ENCODE measurements at places on chromosomes 13 and 19.

DNA sequence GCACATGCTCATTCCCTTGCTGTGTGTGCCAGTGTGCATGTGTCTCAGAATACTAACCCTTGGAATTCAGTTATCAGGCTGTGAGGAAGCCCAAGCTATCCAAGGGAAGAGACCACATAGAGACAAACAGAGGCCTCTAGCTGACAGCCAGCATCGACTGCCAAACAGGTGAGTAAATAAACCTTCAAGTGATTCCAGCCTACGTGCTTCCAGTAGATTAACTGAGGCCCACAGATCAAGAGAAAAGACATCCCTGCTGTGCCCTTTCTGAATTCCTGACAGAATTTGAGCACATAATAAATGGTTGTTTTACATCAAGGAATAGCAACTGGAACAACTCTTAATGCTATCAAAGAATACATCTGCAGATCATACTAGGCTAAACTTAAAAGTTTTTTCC lies 17.5 kb downstream of the ZC3H13 start:
- no peak for DNase-seq

DNA sequence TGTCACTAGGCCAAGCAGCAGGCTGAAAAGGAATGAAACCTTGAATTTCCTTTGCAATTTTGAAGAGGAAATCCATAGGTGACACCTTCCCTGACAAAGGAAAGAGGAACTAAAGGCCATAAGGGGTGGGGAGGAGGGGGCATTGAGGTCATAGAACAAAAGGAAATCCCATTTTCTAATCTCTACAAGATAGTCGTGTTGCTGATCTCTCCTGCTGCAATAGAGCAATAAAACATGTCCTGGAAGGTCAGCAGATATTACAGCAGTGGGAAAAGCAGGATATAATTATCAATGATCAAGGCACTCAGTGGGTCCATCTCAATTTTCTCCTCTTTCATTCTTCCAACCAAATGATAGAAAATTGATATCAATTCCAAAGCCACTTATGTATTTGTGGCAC lies 20.3 kb upstream of the RAP2A start:
- no peak for DNase-seq

GRCh38 chr13:41199526-41199925 lies 5.2 kb upstream of the KBTBD7 start:
- DNase-seq: no peak

DNA sequence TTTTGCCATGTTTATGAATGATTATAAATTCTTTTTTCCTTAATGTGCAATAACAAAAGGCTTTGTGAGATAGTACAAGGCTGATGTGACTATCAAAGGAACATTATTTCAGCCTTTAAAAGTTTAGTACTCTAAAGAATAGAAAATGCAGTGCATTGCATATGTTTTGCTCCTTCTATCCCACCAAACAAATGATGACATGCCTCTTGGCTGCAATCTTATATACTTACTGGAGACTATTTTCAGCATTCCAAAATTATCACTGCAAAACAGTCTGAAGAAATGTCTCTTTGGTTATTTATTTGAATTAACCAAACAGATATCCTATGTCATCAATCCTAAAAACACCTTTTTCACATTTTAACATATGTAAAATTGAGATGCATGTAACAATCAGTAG lies 776.5 kb upstream of the SPRY2 start:
- DNase-seq: no peak

GRCh38 chr19:17872251-17873001 lies 681 bp downstream of the SLC5A5 start:
- no peak for DNase-seq

- no peak for DNase-seq
Measured at GRCh38 chr13:44368599-44369368, 4.8 kb upstream of the SERP2 start.

- no peak for DNase-seq
Measured at GRCh38 chr19:21082011-21082975, at the start of gene ZNF714. Gene ZNF714 (plus strand): TSS chr19:21082203. CDS start chr19:21098269, 16,066 bp downstream.

DNA sequence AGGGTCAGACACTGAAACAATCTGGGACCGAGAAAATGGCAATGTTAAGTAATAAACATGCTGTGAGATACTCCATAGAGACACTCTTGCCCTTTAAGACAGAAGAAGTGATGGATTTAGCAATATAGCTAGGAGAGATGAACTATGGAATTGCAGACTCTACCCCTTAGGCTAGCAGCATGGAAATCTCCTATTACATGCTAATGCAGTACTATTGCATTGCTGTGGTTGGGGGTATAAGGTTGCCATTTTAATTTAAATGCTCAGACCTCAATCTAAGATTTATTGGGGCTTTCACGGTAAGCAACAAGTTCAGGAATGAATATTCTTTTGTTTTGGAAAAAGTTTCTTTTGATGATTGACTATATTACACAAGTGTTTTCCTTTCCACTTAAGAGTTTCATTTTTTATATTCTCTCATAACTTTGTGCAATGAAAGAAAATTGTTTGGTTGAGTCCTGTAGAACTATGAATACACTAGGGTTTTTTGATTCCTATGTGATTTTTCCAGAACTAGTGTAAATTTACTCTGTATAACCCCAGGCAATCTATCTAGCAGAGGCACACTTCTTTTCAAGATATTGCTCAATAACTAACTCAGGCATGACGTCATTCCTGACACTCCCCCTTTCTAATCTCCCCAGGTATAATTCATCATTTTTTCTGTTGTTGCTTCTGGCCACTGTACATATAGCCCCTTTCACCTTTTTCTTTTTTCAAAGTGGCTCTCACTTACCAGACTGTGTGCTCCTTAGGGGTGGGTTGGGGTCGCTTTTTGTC lies 394.7 kb upstream of the KLF12 start:
- DNase-seq: no peak

GRCh38 chr19:45793178-45793564 lies 526 bp upstream of the DMWD start:
- no peak for DNase-seq

DNA sequence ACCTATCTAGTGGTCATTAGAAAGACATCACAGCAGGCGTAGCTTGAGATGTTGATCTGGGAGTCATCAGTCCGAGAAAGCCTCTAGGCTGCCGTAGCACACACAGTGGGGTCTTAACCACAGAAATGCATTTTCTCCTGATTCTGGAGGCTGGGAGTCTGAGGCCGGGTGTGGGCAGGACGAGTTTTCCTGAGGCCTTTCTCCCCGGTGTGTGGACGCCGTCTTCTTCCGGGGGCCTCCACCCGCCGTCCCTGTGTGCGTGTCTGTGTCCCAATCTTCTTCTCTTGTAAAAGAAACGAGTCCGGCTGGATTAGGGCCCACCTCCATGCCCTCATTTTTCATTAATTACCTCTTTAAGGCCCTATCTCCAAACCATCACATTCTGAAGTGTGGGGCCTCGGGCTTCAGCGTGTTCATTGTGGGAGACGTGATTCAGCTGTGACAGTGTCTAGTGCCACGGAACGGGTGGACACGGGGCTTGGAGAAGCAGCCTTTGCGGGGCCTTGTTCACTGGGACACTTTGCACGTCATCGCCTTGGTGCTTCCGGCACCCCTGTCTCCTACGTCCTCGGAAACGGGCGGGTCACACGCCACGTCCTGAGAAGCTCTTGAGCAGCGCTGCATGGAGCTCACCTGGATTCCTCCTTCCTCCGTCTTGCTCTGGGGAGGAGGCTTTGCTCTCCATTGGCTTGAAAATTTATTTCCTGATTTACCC lies 208.9 kb upstream of the SOX1 start:
- DNase-seq: no peak

GRCh38 chr13:38590796-38591507 lies 95.9 kb upstream of the FREM2 start:
- no peak for DNase-seq

DNA sequence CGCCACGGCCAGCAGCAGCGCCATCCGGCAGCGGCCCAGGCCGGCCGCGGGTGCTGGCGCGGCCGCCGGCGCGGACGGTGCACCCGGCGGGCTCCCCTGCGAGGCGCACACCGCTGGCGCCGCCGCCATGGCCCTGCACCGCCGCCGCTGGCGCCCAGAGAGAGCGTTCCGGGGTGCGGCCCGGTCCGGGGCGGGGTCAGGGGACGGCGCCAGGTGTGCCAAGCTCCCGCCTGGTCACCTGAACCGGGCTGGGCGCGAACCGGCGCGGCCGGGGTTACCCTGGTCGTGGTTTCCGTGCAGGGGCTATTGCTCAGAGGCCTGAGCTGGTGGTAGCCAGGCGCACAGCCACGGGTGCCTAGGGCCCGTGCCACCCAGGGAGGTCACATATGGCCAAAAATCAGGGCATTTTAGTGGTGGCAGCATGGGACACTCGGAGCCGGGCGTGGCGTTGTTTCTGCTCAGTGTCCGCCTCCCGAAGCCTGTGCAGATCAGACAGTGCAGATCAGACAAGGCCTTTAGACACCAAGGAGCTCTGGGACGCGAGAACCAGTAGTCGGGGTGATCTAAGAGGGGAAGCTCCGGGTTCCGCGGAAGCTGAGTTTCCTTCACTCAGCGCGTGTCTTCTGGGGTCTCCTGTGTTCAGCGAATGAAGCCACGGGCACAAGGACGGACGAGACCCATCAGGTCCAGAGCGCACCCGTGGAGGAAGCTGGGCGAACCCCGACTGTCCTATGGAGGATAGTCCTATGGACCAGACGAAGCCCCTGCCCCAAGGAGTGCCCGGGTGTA lies at the start of gene TMEM238:
Gene TMEM238, minus strand, starts transcription at position 162 of the 789 bp plus-strand sequence. Its CDS starts 33 bp downstream, at position 129.
- DNase-seq: no peak

- DNase-seq: no peak
Measured at GRCh38 chr19:31334849-31335624, 14.2 kb downstream of the TSHZ3 start.

DNA sequence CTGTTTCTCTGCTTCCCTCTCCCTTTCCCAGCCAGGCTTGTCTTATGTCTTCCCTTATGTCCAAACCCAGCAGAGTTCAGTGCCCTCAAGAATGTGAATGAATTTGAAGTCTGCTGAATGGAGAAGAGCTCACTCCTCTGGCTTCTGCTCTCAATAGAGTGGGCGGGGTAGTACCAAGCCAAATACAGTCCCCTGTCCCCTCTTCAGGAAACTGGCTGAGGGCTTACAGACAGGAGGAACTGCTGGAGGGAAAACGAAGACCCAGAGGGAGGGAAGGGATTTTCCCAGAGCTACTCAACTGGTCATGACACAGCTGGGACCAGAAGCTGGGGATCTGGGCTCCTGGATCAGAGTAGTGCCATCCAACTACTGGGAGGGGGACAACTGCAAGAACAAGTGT lies 32.9 kb upstream of the POU2F2 start:
- DNase-seq: no peak

DNA sequence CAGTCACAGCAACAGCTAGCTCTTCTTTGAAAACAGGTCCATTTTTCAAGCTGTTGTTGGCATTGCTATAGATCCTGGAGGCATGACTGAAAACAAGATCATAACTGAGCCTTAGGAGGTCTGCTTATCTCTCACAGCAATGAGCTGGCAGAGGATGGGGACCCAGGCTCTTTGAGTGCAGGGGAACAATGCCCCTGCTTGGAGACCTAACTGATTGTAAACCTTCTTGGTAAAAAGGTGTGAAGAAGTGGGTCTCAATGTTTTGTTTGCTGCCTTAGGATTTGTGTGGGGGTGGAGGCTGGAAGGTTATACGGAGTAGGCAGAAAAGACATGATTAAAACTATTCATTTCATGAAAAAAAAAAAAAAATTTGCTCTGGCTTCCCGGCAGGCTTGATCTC lies 94.6 kb downstream of the EFNB2 start:
- no peak for DNase-seq

DNA sequence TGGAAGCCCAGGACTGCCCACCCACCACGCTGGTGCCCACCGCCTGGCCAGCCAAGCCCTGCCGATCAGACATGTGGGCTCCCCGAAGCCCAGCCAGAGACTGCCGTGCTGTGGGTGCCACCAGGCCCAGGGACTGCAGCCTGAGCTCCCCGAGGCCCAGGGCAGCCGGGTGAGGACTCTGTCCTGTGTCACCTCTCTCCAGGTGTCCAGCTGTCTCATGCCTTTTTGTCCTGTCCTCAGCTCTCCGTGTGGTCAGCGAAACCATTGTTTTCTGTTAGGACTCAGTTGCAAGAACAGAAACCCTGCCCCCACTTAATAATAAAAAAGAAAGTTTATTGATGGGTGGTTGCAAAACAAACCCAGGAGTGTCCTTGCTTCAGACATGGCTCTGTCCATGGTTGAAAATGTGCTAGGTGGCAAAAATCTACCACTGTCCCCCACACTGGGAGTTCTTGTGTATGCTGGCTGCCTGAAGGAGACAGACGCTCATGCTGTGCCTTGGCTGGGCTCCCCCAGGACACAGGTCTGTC lies 9.9 kb downstream of the PLEKHF1 start:
- no peak for DNase-seq

DNA sequence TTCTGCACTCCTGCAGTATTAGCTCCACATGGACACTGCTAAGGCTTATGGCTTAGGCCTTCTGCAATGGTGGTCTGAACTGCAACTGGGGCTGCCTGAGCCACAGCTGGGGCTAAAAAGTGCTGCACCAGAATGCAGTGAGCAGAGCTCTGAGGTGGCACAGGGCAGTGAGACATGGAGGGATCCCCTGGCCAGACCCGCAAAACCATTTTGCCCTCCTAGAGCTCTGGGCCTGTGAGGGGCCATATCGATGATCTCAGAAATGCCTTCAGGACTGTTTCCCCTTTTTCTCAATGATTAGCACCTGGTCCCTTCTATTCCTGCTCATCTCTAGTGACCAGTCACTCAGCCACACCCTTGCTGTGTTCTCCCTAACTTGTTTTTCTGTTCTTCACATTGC lies 397.7 kb downstream of the UQCRFS1 start:
- no peak for DNase-seq

DNA sequence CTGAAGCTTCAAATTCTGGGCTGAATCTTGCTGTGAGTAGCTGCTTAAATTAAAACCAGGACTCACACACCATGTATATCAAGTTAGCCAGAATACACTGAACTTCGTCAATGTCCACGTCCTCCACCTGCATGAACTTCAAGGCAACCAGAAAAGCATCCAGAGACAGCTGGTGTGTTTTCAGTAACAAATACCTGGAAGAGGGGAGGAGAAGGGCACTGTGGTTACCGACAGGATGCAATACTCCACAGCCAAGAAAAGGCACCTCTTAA lies 20.4 kb downstream of the PROZ start:
- no peak for DNase-seq

DNA sequence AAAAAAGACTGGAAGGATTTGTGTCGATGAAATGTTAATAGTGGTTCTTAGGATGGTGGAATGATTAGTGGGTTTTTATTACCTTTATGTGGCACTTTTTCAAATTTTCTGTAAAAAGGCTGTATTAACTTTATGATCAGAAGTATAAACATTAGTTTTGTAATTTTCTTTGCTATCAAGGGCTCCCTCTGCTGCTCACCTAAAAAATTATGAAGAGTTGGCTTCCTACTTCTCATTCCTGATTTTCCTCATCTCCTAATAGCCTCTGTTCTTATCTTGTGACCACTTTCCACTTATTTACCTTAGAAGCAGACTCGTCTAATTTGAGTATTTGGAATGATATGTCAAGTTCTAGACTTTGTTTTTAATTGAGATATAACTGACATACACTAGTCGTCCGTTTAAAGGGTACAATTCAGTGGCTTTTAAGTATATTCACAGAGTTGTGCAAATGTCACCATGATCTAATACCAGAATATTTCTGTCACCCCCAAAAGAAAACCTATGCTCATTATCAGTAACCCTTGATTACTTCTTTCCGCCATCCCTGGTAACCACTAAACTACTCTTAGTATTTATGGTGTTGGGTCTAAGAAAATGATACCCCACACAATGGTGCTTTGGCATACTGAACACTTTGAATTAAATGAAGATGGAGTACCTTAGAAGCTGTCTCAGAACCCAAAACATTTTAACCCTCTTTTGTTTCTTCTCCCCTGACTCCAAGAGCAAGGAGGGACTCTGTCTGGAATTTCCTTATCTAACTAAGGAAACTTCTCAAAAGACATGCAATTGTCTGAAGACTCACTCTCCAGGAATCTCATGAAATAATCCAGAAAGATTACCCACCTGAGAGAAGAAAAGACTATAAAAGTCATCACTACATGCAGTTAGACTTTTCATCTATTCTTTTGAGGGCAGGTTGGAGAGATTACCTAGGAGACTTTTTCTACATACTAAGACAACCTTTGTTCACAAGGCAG lies 311.3 kb downstream of the DLEU7 start:
- DNase-seq: no peak

All from NCI-H2171 (cell line).